WTC11 (cell line): ENCODE measurements at places on chromosomes 7 and 10.

DNA sequence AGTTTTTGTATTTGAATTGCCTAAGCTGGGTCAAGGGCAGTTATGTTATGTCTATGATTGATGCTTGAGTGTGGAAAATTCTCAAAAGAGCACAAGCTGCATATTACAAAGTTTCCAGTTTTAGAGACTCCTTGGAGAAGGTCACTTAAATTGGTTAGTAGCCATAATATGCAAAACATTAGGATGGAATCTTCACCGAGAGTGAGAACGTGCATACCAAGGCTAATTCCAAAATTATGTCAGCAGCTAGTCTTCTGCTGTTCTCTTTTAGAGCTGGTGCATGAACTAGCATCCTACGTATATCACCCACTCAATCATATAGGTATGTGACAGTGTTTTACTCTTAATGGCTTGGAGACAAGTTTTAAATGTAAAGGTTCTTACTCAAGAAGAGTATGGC is 49.2 kb downstream of the MKX start:
- DNase-seq = no peak

DNA sequence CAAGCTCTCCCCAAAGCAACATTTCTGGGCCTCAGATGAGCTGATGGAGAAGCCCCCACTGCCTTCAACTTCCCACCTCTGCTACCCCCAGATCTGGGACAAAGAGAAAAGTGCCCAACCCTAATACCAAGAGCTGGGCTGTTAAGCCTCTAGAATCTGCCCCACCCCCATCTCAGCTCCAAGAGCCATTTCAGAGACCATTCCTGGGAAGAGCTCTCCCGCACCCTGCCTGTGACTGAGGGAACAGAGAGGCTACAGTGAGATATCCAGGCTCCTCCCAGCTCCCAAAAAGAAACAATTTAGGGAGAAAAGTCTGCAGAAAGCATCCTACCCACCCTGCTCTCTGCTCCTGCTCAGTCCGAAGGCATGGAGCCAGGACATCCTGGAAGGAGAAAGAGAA is 2.5 kb upstream of the KCNH2 start:
- peak; percentile 50 for DNase-seq

GRCh38 chr7:38129579-38129978 is 48.5 kb upstream of the STARD3NL start:
- DNase-seq = no peak

- no peak for DNase-seq
These were observed 96.4 kb downstream of the LRRC18 start for GRCh38 chr10:48843198-48843597.

GRCh38 chr7:81503336-81503735 is 266.5 kb downstream of the HGF start:
- no peak for DNase-seq

DNA sequence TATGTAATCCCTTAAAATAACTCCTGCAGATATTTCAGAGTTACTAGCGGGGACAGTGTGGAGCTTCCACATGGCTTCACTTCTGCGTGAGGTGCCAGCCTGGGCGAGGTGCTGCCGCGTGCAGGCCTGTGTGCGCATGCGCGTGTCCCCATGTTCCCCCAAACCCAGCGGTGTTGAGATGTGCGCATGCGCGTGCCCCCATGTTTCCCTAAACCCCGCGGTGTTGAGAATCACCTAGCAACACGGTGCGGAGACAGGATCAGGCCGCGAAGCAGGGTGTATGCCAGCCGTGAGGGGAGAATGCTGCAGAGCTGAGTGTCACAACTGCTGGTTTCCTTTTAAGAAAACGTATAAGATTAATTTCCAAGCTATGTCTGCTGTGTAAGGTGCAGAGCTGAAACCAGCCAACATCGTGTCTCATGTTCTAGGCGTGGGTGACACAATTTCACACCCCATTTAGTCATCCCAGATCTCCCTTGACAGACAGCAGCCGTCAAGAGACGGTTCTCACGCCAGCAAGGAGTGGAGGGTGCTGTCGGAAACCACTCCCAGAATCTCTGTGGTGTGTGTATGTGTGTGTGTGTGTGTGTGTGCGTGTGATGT is 71.9 kb upstream of the ADARB2 start:
- DNase-seq = no peak

DNA sequence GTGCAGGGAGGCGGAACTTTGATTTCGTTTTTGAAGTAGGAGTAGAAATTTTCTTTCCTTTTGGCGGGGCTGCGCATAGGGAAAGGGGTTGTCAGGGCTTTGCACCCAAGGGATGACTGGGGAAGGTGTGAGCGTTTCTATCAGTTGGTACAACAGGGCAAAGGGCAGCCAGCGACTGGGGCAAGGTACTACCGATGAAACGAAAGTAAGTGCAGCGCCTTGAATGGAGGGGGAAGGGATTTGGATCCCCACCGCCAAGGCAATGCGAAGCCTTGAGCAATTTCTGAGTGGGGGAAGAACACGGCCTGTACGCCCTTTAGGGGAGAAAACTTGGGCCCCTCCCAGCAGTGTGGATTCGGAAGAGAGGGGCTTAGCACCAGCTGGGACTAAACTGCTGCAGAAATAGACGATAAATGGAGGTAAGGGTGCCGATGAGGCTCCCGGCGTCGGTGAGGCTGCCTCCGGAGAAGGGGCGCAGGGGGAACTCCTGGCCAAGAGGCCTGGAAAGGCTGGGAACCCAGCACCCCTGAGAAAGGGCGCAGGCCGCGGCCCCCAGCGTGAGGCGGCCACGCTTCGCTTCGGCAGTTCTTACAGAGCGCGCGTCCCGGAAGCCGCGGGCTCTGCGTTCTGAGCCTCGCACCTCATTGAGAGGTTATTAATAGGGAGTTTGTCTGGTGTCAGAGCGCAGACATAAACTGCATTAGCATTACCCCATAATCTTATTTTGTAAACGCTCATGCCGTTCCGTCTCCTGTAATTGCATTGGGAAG is 10.0 kb upstream of the TLX1 start:
- no peak for DNase-seq

DNA sequence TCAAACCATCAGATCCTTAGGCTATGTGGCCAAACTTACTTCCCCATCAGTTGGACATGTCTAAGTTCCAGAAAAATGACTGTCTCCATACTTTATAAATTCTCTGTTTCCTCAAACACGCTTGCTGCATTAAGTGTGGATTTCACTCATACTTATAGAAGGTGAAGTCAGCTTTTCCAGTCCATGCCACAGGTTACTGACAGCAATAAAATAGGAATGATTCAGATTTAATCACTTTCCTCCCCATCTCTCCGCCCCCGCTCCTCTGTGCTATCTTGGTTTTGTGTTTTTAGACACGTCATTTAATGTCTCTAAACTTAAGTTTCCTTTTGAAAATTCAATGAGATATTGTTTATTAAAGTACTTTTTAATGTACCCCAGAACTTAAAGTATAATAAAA is 1098.0 kb upstream of the C7orf33 start:
- DNase-seq = no peak

GRCh38 chr7:124413029-124413428 is 352.6 kb downstream of the GPR37 start:
- DNase-seq = no peak

DNA sequence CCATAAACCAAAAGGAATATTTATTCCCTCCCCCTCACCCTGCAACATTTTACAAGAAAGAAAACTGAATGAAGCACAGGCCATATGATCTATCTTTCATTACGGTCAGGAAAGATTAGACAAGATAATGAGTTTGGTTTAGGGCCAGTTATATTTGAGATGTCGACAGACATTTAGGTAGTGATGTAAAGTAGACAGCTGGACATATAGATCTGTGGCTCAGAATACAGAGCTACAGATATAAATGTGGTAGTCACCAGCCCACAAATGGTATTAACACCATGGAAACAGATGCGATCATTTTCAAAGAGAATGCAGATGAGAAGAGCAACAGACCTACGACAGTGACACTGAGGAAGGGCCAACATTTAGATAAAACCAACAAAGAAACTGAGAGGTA is 142.5 kb downstream of the SRPK2 start:
- no peak for DNase-seq

DNA sequence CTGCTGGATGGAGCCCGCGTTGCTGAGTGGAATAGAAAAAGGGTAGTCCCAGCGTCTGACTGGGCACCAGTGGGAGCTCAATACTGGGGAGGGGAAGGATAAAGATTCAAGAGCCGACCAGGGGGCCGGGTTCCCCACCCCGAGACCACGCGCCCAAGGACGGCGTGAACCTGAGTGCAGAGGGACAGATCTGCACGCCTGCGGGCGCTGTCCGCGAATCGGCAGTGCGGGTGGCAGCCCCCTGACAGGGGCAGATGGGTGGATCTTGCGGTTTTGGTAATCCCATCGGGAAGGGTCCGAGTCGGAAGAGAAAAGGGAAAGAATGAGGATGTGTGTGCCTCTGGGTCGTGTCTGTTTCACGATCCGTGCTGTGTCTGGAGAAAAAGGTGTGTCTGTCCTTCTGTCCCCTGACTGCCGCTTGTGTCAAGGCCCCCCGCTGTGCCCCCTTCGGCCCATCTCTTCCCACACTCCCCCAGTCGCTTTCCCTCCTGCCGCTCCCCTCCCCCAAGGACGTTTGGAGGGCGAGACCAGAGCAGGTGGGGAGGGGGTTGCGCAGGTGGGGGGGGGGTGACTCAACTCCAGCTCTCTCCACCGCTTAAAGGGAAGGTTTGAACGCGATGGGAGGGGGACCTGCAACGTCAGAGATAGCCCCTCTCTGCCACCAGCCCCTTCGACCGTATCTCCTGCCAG is 734 bp upstream of the VGF start:
- DNase-seq = peak; percentile 56

DNA sequence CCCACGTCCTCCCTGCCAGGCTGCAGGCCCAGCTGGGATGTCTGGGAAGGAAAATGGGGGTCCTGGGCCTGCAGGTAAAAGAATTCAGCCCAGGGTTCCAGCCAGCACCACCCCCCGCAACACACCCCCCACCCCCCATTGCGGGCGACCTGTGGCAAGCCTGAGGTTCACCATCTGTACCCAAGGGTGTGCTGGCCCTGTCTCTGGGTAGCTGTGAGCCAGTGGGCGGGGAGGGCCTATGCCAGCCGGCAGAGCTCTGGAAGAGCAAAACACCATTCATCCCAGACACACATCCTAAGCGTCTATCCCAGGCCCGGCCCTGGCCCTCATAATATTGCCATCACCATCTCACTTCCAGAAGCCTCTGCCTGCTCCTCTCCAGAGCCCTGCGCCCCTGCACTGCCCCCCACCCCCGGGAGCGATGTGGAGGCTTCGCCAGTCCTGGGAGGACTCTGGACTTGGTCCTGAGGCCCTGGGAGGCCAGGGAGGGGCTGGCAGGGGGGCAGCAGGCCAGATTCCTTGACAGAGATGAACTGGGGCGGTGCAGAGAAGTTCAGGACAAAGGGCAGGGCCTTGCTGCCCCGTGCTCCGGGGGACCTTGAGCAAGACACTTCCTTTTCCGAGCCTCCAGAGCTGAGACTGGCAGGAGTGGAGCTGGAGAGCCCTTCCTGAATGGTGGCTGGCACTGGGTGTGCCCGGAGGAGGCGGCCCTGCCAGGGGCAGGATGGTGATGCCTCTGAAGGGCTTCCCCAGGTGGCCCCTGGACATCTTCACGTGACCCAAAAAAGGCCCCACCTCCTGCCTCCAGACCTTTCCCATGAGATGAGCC is 8.7 kb upstream of the TTYH3 start:
- DNase-seq = no peak

DNA sequence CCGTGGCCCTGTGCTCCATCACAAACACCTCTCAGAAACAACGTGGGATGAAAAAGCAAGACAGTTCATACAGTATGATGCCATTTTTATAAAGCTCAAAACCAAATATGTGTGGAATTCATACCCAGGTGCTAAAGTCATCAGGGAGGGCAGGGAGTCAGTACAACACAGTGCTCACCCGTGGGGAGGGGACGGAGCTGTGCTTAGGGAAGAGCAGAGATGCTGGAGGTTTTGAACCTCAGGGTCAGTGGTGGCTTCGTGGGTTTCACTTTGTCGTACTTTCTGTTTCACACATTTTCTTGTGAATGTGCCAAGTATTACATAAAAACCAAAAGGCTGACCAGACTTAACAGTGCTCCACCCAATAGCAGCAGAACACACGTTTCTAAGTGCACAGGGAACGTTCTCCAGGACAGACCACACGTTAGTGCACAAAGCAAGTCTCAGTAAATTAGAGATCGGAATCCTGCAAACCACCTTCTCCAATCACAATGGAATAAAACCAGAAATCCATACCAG is 21.2 kb downstream of the ZMIZ2 start:
- DNase-seq = no peak

GRCh38 chr7:158655931-158656441 is 48.6 kb downstream of the NCAPG2 start:
- DNase-seq = no peak

- peak; percentile 32 for DNase-seq
These were observed 77.4 kb downstream of the DLG5 start for GRCh38 chr10:77849039-77849664.

- DNase-seq = no peak
These were observed 153.7 kb downstream of the DNAJB6 start for GRCh38 chr7:157490465-157490912.

DNA sequence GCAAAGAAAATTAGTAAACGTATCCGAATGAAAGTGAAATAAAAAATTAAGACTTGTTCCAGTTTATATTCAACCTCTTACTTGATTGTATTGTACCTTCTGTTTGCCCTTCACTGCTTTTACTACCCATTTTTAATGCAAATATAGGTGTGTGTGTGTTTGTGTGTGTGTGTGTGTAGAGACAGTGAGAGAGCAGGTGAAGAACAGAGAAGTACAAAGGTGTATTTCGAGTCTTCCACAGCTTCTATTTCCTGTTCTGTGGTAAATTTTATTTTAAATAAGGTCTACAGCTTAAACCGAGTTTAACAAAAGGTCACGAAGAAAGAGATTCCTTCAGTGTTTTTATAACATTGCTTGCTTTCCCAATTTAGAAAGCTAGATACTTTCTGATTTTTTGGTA is 12.7 kb upstream of the SVIL start:
- no peak for DNase-seq

DNA sequence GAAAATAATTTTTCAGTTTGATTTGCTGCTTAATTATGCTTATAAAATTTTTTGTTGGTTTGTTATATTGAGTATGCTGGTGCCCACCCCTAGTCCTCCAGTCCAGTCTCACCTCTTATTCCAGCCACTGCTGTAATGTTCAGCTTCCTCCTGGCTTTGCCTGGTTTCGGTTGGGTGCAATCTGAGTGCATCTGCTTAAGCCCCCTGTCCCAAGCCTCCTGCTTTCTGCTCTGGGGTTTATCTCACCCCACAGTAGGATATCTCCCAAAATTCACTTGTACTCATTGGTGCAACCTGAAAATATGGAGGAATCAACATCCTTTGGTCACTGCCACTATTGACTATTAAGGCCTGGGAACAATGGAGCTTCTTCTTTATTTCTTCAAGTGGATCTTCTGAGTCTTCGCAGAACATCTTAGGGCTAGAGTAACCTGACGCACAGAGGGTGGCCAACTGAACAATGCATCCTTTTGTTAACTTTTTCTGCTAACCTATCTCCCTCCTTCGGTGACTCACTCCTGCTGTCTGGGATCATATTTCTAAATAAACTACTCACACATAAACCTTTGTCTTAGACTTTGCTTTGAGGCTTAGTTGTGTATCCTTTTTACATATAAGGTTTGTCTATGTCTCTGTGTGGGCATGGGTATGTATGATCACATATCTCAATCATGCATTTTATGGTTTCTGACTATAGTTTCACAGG is 19.1 kb upstream of the SOSTDC1 start:
- DNase-seq = no peak
